RPMI7951 (cell line): ENCODE measurements at places on chromosomes 6 and 20.

DNA sequence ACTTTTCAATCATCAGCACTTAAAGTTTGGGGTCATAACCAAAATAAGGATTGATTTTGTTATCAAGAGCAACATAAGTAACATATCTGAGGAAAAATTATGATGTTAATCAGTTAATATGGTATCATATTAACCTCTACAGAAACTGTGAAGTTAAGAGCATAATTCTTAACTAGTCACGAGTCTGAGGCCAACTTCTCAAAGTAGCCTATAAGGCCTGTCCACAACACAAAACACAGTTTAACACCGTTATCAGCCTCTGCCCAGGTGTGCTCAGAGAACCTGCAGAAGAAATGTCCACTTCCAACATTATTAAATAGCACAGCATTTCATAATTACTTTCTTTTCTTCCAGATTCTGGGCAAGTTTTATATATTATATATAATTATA, 1.1 kb downstream of the STX7 start:
- DNase-seq: no peak

DNA sequence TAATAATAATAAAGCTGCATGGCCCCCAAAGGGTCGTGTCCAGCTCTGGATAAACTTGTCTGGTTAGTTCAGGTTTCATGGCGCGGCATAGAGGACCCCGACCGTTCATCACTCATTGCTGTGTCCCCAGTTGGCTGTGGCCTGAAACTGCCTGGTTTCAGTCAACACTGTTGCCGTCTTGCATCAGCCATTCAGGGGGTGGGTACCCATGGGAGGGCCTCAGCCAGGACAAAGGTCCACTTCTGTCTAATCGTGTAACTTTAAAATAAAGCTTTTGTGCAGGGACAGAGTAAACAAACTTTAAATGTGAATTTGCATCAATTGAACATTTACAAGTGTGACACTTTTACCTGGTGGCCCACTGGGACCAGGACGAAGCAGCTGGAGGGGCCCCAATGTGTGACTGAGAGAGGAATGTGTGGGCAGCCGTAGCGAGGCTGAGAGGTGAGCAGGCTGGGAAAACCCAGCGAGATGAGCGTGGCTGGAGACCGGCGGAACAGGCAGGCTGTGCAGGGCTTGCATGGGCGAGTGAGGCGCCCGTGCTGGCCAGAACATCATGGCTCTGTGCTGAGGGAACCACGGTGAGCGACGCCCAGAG, 22.3 kb upstream of the UNC93A start:
- no peak for DNase-seq

GRCh38 chr20:51480507-51481270, 61.8 kb downstream of the NFATC2 start:
- DNase-seq: no peak

DNA sequence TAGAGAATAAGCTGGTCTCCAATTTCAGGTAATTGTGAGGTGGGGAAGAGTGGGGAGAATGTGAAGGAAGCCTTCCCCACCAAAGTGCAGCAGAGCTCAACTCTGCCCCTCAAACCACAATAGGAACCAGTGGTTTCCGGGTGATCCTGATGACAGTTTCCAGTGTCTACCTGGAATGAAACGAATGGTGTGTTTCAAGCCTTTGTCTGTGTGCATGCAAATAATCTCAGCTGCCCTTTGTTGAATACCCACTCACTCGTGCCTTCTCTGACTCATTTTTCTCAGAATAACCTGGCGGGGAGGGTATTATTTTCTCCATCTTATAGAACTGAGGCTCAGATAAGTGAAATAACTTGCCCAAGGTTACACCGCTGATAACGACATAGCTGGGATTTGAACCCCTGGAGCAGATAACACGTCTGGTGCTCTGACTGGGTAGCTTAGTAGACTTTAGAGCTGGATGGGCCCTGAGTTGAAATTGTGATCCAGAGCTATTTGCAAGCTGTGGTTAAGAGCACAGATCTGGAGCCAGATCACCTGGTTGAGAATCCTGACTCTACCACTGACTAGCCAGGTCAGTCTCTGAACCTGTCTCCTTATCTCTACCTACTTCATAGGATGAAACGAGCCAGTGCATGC, 85.1 kb downstream of the EYA2 start:
- no peak for DNase-seq

- no peak for DNase-seq
Observed at GRCh38 chr6:32627831-32628230, 9.4 kb upstream of the HLA-DQA1 start.

DNA sequence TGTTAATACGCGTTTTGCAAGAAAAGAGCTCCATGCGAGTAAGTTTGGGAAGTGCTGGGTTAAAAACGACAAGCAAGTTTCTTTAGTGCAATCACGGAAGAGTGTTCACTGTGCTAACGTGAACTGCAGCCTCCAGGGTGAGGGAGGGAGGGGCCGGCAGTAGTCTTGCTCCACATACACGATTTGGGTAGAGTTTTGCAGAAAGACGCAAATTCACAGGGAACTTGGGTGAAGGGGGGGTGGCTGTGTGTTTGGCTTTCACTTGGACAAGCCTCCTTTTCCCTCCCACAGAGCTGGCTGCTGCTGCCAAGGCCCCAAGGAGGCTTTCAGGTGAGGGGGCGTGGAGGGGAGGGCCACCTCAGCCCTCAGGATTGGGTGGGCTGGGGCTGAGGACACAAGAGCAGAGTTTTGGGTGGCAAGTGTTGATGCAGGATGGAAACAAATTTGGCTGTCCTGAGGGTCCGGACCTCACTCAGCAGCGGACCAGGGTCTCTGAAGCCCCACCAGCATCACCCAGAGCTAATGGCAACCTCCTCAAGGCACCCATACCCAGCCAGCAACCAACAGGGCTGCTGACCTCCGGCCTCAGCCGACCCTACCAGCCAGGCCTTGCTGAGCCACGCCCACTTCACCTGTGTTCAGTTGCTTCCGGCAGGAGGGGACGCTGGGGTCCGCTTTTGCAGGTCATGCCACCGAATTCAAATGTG, 204.5 kb downstream of the ERMARD start:
- DNase-seq: no peak

DNA sequence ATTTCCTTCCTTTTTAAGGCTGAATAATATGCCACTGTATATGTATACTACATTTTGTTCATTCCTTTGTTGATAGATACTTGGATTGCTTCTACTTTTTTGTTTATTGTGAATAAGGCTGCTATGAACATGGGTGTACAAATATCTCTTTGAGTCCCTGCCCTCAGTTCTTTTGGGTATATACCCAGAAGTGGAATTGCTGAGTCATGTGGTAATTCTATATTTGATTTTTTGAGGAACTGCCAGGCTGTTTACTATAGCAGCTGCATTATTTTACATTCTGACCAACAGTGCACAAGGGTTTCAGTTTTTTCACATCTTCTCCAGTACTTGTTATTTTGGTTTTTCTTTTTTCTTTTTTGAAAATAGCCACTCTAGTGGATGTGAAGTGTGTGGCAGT, 34.1 kb downstream of the CDS2 start:
- DNase-seq: peak; percentile 17

- no peak for DNase-seq
Observed at GRCh38 chr6:161973064-161973463, 699.2 kb upstream of the AGPAT4 start.

GRCh38 chr20:45392733-45393132, 14.6 kb upstream of the TP53TG5 start:
- no peak for DNase-seq

DNA sequence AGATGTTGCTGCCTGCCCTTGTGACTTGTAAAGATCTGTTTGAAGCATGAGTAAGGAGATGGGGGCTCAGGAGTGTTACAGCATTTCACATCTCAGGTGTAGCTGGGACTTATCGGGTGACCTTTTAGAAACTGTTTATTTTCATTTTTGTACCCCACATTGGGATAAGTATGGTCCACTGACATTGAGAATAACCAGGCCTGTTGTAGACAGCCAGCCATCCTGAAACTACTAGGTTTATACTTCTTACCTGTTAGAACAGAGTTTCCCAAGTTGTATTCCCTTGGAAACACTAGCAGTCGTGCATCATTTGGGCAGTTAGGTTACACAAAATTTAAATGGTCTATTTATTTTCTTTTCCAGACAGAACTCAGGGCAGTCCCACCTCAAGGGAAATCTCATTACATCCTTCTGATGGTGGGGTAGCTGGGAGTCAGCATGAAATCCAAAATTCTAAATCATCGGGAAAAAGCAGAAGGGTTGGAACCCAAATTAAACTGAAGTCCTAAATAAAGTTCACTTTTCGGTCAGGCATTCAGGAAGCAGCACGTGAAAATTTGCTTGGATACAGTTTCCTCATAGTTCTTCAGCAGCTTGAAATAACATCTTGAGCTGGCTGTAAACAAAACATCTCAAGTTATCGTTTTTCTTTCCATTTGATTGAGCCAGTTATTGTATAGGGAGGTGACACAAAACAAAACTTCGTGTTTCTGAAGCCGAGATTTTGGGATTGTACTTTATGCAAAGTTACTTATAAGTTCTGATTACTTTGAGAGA, 30.5 kb downstream of the FOXO3 start:
- DNase-seq: no peak

GRCh38 chr6:45986746-45987274, 28.9 kb downstream of the CLIC5 start:
- no peak for DNase-seq

GRCh38 chr6:134249239-134249758, 68.6 kb downstream of the SGK1 start:
- DNase-seq: no peak

- no peak for DNase-seq
Observed at GRCh38 chr6:140027219-140027618, 652.8 kb upstream of the CITED2 start.

- no peak for DNase-seq
Observed at GRCh38 chr20:48676795-48677460, 150.9 kb downstream of the PREX1 start.

DNA sequence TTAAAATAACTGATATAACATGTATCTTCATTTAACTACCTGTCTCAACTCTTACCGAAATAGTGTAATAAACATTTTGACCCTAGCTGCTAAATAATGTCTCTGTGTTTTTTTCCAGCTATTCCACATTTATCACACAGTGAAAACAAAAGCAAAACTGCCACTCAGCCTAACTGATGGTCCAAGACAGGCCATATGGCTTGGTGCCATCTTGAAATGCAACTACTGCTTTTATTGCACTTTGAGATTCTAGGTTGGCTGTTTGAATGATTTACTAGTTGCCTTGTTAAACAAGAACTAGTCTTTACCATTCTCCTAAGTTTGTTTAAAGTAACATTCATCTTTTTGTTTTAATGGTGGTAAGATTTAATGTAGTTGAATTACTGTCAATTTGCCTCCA, 739.8 kb downstream of the TFAP2A start:
- DNase-seq: no peak

- no peak for DNase-seq
Observed at GRCh38 chr6:137254966-137255365, 35.8 kb upstream of the IFNGR1 start.

GRCh38 chr6:24936641-24937317, 1.0 kb upstream of the RIPOR2 start:
- DNase-seq: no peak

DNA sequence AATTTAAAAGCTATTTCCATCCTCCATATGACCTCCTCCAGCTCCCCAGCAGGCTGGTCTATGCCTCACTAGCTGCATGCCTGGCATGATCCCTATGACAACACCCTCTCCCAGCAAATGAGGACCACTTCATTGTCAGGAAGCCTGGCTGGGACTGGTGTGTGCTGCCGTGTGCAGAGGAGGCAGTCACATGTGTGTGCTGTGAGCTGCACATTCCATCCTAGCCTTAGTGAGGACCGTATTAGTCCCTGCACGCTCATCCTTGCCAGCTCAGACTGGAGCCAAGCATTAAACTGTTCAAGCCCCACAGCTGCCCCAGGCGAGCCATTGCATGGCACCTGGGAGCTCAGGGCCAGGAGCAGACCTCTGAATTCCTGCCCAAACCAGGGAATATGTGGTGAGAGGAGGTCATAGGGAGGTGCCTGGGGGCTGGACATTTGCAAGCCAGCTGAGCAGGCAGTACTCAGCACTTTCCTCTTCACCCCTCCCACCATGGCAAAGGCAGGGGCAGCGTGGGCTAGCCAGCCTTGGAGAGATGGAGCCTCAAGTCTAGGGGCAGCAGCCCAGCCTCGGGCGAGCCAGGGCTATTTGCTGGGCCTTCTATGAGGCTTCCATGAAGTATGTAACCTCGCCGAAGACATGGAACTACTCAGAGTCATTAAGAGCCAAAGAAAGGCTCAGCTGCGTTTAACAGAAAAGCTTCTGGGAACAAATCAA, 8.7 kb upstream of the CCN5 start:
- DNase-seq: peak; percentile 88

DNA sequence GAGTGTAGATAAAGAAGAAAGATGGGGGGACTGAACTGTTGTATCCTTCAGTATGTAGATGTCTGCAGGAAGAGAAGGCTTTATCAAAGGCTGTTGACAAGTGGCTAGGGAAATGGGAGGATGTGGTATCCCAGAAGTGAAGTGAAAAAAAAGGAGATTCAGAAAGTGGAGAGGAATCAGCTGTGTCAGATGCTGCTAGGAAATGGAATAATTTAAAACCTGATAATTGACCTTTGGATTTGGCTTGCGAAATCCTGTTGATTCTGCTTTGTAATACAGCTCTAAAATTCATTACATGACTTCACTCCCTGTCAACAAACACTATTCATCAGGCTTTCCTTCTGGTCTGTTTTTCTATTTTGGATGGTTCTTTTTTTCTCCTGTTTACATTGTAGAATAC, 41.7 kb downstream of the PHF3 start:
- DNase-seq: no peak

- no peak for DNase-seq
Observed at GRCh38 chr20:62168061-62168460, 14.8 kb upstream of the MTG2 start.

- no peak for DNase-seq
Observed at GRCh38 chr6:132261354-132261753, 139.9 kb downstream of the MOXD1 start.

- DNase-seq: no peak
Observed at GRCh38 chr20:12825226-12825595, 183.6 kb upstream of the SPTLC3 start.

- peak; percentile 15 for DNase-seq
Observed at GRCh38 chr20:14996883-14997672, 659.7 kb upstream of the FLRT3 start.

DNA sequence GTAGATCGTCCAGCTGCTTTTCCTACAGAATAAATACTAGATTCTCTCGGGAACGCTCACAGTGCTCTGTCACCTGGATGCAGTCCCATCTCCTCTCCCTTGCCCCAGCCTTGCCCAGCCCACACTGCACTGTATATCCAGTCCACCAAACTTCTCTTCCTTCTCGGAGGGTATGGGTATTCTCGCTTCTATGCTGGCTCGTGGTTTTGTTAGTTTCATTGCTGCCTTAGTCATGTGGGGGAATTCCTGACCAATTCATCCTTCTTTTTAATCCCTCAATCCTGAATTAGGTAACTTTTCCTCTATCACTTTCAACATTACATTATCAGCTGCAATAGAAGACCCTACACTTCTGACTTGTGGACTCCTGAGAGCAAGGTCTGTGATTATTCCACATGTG, 252.4 kb downstream of the GMDS start:
- peak; percentile 32 for DNase-seq
